ENCODE measurements at places on chromosomes 6 and 20.

- DNase-seq = no peak
Observed at GRCh38 chr6:166629628-166630027, 2.6 kb upstream of the RPS6KA2 start.

GRCh38 chr20:32018269-32019155 is 8.3 kb downstream of the CCM2L start:
- DNase-seq = peak; percentile 90

DNA sequence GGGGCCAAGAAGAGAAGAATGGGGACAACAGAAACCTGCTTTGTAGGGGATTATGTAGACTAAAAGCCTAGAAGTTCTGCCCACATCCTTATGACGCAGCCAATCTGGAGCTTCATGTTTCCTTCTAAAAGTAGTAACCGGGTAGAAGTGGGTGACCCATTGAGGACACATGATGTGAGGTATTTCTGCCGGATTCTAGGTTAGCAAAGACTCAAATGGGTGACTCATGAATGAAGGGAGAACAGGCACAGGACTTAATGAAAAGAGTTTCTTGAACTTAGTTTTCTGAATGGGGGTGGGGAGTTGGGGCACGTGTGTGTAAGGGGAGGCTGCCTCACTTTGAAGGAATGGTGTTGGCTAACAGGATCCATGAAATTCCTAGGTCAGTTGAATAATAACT is 68.8 kb downstream of the CDS2 start:
- DNase-seq = no peak

DNA sequence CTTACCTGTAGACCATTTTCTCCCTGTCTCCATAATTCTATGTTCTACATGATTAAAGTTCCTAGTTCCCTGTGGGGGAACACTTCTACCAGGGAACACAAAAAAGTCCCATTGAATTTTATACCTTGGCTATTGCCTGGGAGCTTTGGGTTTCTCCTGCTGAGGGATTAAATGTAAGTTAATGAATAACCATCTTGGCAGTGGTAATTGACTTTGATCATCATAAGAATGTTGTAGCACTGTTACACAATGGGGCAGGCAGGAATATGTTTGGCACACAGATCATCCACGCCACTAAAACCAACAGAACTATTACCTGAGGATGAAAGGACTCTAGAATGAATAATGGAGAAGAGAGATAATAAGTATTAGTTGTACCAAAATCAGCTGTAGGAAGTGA is 1106.2 kb upstream of the GJE1 start:
- DNase-seq = no peak

DNA sequence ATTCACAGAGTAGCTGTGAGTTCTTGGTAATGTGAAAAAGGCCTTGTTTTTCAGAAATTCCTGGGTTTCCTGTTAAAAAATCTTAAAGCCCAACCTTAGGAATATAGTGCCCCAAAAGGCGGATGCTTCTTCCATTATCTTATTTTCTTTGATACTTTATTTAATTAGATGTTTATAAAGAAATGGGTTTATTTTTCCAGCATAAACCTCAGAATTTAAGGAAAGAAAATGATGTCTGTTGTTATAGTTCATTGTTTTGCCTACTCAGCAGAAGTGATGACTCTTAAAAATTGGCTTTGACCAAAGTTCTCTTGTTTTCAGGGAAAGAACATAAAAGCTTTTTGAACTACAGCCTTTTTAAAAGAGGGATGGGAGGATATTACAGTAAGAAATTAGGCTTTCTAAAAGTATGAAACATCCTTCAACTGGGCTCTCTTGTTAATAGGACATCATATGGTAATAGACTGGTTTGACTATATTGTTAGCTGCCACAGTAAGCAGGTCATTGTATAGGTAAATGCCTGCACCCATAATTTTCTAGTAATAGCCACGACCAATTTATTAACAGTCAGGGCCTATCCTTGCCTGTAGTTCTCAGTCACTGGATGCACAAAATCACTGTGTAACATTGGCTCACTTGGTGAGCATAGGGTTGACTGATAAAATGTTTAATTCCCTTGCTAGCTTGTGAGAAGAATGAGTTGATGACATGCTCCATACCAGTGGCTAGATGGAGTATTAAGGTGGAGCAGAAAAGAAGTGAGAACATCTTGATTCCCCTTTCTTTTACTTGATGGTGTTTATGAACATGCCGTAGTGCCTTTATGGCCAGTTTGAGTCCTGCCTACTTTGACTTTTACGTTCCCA is 5.2 kb downstream of the SRSF6 start:
- DNase-seq = no peak

DNA sequence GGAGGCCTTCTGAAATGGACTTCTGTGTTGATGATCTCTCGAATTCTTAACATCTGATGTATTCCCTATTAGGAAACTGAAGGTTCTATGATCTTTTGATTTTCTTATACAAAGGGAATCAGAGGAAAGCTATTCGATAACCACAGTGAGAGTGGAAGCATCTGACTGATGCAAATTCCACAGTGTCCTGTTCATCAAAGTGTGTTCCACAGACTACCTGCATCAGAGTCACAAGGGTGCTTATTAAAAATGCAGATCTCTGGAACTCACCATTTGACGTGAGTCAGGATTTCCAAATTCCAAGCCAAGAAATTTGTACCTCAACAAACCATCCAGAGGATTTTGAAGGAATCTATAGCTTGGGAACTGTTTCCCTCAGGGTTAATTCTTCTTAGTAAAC is 4.4 kb upstream of the MEP1A start:
- no peak for DNase-seq

- DNase-seq = no peak
Observed at GRCh38 chr6:165800337-165800736, 137.3 kb upstream of the PDE10A start.

DNA sequence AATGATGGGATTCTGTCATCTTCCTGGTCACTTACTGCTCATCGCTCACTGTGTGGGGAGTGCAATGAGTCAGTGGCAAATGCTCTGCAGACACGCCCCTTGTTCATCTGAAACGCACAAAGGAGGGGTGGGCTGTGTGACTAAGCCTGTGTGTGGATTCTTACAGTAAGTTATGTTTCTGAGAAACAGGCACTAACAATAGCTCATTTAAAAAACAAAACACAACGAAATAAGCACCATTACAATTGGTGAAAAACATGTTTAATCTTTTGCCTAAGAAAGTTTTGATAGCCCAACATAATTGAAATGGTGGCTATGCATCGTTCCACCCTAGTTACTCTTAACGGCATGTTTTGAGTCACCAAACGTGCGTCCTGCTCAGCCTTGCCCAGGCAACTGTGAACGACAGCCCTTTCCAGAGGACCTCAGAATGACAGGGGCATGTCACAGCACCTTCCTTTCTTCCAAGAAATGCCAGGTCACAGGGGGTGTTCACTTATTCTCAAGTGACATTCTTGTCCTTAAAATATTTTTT is 118.4 kb upstream of the SGK1 start:
- peak; percentile 58 for DNase-seq

DNA sequence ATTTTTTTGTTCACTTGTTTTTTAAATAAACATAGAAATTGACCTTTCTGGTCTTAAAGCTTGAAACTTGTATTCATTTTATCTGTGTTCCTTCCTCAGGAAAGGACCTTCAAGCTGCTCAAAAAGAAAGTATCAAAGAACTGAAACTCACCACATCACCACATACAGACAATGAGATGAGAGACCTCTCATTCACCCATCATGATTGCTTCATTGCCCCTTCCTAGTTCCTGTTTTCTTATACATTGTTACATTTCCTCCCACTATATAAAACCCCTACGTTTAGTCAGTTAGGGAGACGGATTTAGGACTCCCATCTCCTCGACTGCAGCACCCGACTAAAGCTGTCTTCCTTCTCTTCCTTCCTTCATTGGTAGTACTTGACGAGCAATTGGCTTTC is 180.5 kb upstream of the OPRM1 start:
- no peak for DNase-seq

DNA sequence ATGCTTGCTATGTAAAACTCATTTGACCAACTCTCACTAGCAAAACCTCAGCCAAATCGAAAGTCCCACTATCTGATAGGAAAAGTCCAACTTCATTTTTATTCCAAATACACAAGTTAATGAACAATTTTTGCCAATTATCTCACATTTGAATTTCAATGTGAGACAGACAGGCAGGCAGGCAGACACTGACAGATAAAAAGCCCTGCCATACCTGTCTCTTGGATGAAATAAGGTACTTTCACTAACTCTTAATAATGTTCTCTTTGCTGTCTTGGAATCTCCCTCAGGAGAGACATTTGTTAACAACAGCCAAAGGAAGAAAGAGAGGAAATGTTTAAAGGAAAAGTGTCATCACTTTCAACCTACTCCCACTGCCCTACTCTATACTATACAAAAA is 82.0 kb downstream of the RNGTT start:
- no peak for DNase-seq

GRCh38 chr6:395432-396125 is 4.0 kb downstream of the IRF4 start:
- DNase-seq = no peak

DNA sequence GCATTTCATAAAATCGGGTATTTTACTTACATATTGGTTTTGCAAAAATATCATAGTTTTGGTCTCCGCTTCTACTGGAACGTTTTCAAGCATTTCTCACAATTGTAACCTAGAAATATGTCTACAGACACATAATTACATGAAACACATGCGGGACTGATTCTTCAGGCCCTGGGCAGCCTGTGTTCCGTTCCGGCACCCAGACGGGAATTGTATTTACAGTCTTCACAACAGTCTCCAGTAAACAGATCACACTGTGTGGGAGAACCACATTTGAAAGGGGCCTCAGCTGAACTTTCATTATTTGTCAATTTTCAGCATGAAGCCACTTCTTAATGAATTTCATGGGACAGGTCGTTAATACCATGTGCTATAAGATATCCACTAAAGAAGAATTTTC is 196.9 kb downstream of the DST start:
- no peak for DNase-seq

DNA sequence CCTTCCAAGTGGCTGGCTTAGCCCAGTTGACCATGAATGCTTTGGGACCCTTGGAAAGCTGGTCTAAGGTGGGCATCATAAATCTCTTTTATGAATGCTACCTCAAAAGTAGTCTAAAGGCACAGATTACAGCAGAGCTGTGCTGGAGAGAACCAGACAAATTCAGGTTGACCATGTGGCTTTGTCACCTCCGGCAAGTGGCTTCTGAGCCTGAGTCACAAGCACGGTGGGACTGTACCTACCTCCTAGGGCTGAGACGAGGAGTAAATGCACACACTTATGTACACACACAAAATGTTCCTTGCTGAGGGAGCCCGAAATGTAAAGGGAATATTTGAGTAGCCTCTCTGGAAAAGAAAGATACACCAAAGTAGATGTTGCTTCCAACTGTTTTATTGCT is 155.9 kb downstream of the NFATC2 start:
- no peak for DNase-seq

- no peak for DNase-seq
Observed at GRCh38 chr20:4681991-4682401, 39.7 kb upstream of the PRND start.

- no peak for DNase-seq
Observed at GRCh38 chr6:67887747-67888545, 747.1 kb upstream of the ADGRB3 start.

GRCh38 chr6:30541515-30542403 is 14.5 kb downstream of the GNL1 start:
- peak; percentile 77 for DNase-seq

GRCh38 chr6:106305740-106306139 is 19.8 kb downstream of the ATG5 start:
- DNase-seq = no peak

- DNase-seq = no peak
Observed at GRCh38 chr6:81758221-81758620, 5.7 kb upstream of the TENT5A start.

- no peak for DNase-seq
Observed at GRCh38 chr6:35694462-35694861, 5.7 kb upstream of the FKBP5 start.

DNA sequence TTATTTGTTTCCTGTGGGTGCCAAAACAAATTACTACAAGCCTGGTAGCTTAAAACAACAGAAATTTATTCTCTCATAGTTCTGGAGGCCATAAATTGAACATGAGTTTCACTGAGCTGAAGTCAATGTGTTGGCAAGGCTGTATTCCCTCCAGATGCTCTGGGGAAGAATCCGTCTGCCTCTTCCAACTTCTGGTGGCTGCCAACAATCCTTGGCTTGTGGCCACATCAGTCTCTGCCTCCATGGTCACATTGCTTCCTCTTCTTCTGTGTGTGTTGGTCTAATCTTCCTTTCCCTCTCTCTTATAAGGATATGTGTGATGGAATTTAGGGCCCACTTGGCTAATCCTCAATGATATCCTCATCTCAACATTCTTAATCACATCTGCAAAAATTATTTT is 92.8 kb upstream of the EPB41L1 start:
- no peak for DNase-seq

All from DMS79 treated with DMSO at 0.1 percent for 48 hours (cell line).